DMS 273 treated with DMSO at 0.1 percent for 48 hours (cell line): ENCODE measurements at places on chromosomes 5 and 9.

- DNase-seq, result no peak
Observed at GRCh38 chr9:130940693-130941576, 1.9 kb upstream of the FIBCD1 start.

GRCh38 chr9:87732756-87733155, 6.8 kb downstream of the CTSL start:
- no peak for DNase-seq

- peak; percentile 31 for DNase-seq
Observed at GRCh38 chr5:179610109-179610902, 13.2 kb downstream of the HNRNPH1 start.

DNA sequence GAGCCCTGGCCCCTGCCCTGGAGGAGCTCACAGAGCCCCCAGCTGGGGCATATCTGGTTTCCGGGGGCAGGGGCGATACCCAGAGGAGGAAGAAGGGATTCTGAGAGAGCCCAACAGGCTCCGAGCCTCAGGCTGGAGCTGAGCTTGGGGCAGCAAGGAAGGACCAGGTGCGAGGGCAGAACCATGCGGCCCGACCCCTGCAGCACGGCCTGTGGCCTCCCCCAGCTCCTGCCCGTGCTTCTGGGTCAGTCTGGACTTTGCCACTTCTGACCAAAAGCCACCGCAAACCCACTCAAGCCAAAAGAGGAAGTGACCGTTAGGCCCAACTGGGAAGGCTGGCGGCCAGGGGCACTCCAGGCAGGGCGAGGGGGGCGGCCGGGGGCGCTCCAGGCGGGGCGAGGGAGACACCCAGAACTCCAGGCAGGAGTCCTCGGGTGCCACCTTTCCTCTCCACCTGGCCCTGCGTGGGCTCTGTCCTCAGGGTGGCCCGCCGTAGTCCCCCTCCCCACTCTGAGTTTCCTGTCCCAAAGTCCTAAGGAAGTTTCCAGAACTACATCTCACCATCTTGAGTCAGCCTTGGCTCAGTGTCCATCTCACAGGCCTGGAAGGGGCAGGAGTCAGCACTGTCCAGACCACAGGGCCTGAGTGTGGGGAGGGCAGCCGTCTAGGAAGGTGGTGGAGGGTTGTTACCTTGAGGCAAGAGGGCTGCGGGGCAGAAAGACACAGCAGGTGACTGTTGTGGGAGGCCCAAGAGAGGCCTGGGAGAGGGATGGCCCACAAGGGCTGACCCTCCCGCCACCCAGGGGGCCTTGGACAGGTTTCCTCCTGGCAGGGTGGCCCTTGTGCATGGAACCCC, 946 bp upstream of the LTC4S start:
- no peak for DNase-seq

DNA sequence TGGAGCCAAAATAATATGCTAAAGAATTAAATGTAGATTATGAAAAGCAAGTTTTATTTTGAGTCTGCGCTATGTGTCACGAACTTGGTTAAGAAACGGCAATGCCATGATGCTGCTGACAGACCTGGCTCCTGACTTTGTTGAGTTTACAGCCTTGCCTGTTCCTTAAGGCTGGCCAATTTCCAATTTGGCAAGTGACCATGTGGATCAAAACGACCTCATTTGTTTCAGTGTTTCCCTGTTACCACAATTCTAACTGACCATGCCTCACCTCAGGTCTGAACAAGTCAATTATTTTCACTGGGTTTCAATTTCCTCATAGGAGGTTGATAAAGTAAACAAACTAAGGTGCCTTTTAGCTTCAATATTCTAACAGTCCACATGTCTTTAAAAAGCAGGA, 461.4 kb downstream of the ZNF608 start:
- no peak for DNase-seq

- DNase-seq, result peak; percentile 10
Observed at GRCh38 chr9:21813575-21814473, 11.4 kb downstream of the MTAP start.

GRCh38 chr5:142320851-142321560, 3.8 kb downstream of the SPRY4 start:
- peak; percentile 10 for DNase-seq

- no peak for DNase-seq
Observed at GRCh38 chr5:52024359-52024758, 641.1 kb downstream of the ISL1 start.

- no peak for DNase-seq
Observed at GRCh38 chr5:92836855-92837755, 743.9 kb downstream of the NR2F1-AS1 start.

DNA sequence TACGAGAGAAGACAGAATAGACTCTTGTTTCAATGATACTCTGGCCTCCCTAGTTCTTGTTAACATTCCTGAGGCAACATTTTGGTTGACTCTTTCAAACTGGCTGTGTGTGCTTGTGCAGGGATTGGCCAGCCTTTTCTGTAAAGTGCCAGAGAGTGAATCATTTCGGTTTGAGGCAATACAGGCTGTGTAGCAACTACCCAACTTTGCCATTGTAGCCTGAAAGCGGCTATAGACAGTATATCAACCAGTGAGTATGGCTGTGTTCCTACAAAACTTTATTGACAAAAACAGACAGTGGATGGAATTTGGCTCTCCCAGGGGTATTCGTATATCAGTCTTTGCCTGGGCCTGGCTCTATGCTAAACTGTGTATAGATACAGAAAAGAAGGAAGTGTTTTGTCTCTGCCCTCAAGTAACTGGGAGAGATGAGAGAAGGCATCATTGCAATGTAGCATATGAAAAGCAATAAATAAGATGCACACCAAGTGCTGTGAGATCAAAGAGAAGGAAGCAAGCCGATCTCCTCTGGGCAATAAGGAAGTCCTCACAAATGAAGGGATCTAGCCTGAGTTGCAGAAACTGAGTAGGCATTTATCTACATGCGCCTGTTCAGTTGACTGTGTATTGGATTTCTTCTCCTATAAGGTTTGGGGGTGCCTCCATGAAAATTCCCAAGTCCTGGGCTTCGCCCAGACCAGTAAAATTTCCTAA, 568.0 kb upstream of the KLF4 start:
- no peak for DNase-seq

GRCh38 chr5:127086589-127086988, 13.3 kb upstream of the C5orf63 start:
- DNase-seq, result no peak

GRCh38 chr9:97978371-97979130, 4.6 kb upstream of the ANP32B start:
- DNase-seq, result peak; percentile 88

- DNase-seq, result no peak
Observed at GRCh38 chr5:139649082-139649991, 1.2 kb downstream of the CXXC5 start.

DNA sequence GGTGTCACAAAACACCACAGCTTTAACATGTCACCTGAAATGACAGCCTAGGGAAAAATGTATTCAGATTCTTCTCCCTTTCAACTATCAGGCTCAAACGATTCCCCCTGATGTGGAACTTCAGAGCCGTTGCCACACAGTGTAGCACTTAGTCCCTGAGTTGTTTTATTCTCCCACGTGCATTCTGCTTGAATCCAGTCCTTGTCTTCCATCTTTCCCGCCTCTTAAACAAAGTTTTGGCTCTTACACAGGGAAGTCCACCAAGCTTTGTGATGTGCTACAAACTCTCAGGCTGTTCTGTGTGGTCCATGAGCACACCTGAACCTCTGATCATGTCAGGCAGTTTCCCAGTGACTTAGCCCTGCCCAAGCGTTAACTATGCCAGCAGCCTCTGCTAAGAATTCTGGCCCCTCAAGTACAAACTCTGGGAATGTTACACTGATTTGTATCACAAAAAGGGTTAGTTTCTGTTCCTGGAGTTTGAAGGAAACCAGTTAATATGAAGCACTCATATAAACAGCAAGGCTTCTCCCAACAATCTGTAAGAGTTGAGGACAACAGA, 45.8 kb upstream of the RNF38 start:
- no peak for DNase-seq

- no peak for DNase-seq
Observed at GRCh38 chr5:130385656-130386055, 481.4 kb downstream of the CHSY3 start.
